ENCODE measurements at places on chromosomes 3 and 15.

DNA sequence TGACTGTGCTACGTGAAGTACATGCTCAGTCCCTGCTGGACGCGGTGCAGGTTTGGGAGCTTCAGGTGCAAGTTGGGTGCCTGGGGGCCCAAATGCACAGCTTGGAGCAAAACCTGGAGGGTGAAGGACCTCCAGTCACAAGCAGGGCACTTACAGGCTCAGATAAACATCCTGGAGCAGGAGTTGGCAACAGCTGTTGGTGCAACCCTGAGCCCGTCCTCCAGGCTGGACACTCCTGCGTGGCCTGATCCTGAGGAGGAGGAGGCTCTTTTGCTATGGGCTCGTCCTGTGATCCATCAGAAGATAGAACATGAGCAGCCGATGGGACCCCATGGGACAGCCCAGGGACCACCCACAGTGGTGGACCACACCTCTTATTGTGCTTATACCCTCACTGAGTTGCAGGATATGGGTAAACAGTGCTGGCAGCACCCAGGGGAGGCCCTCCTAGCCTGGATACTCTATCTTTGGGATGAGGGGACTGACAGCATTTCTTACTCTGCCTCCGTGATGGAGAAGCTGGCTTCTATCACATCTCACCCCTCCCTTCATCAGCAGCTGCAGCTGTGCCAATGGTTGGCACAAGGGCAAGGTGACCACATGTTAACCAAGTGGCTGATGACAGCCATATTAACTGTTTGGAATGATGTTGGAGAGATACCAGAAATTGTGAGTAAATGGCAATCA lies 301.6 kb downstream of the ZPLD1 start:
- no peak for DNase-seq

DNA sequence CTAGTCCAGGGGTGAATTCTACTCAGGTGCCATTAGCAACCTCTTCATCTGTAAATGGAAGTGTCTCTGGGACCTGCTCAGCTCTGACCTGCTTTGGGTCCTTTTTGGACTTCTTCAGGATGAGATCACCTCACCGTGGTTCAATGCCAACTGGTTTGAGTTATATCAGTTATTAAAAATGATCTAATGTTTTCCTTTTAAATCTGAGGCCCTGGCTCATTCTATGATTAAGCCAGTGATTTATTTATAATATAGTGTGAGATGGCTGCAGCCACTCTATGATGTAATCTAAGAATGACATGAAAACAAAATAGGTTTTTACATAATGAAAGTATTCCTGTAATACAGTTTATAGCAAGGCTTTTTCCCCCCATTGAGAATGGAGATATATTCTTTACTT lies 79.4 kb downstream of the LPP start:
- DNase-seq = no peak

- peak; percentile 72 for DNase-seq
These were observed 23.7 kb downstream of the CFAP92 start for GRCh38 chr3:128969993-128970739.

GRCh38 chr3:5260992-5261501 lies 73.5 kb downstream of the EDEM1 start:
- no peak for DNase-seq

DNA sequence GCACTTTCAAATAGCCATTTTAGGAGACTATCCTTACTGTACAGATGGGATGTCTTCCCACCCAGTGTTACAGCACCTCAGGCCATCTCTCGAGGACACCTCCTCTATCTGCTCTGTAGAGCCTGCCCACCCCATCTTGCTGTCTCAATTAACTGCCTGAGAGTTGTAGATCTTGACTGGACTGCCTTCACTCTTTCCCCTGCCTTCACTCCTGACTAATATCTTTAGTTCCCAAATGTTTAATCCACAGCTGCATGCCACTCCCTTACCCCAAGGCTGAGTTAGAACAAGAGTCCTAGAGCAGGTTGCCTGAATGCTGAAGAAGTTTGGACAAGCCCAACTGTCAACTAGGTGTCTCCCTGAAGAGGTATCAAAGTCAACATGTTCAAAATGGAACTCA lies 1.3 kb upstream of the PP2D1 start:
- DNase-seq = no peak

- no peak for DNase-seq
These were observed 54.3 kb upstream of the CCR4 start for GRCh38 chr3:32897001-32897601.

GRCh38 chr15:61398310-61398709 lies 169.2 kb upstream of the RORA start:
- DNase-seq = no peak

All from AML-193 (cell line).